ELF-1 (cell line): ENCODE measurements at places on chromosomes 11 and 22.

DNA sequence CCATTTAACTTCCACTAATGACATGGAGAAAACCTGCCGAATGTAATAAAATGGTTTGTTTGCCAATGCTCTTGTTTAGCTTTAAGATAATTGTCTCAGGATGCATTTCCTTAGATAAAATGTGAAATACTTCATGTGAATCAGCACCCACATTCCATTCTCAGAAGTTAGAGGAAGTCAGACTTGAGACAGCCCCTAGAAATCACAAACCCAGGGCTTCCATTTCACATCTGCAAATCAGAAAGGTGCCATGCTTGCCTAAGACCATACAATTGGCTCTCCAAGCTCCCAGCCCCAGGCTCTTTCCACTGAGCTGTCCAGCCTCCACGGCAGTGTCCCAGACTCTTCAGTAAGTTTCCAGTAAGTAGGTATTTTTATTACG lies 35.6 kb upstream of the ADORA2A start:
- DNase-seq, result no peak

- no peak for DNase-seq
These were observed 43.9 kb upstream of the PPARA start for GRCh38 chr22:46106279-46107022.

DNA sequence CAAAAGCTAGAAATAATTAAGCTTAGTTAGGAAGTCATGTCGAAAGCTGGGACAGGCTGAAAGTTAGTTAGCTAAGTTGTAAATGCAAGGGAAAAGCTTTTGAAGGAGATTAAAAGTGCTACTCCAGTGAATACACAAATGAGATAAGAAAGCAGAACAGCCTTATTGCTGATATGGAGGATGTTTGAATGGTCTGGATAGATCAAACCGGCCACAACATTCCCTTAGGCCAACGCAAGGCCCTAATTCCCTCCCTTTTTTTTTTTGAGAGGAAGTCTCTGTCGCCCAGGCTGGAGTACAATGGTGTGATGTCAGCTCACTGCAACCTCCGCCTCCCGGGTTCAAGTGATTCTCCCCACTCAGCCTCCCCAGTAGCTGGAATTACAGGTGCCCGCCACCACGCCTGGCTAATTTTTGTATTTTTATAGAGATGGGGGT lies 23.3 kb upstream of the WEE1 start:
- DNase-seq, result peak; percentile 63

DNA sequence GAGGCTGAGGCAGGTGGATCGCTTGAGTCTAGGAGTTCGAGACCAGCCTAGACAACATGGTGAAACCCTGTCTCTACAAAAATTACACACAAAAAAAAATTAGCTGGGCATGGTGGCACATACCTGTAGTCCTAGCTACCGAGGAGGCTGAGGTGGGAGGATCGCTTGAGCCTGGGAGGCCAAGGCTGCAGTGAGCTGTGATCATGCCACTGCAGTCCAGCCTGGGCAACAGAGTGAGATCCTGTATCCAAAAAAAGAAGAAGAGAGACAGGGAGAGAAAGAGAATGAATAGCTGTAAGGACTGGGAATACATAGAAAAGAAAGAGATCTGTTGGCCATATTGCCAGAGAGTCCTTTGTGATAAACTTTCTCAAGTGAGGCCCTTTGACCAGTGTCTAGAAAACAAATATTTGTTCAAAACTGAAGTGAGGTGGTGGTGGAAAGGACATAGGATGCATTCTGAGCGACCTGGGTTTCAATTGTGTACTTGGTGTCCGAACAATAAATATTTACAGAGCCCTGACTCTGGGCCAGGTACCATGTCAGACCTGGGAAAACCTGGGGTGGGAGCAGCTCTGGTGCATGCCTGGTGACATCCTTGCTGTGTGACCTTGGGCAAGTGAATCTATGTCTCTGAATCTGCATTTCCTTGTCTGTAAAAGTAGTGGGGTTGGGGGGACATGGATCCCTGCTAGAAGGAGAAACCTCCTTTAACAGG lies 89.6 kb upstream of the CRYBB3 start:
- no peak for DNase-seq

DNA sequence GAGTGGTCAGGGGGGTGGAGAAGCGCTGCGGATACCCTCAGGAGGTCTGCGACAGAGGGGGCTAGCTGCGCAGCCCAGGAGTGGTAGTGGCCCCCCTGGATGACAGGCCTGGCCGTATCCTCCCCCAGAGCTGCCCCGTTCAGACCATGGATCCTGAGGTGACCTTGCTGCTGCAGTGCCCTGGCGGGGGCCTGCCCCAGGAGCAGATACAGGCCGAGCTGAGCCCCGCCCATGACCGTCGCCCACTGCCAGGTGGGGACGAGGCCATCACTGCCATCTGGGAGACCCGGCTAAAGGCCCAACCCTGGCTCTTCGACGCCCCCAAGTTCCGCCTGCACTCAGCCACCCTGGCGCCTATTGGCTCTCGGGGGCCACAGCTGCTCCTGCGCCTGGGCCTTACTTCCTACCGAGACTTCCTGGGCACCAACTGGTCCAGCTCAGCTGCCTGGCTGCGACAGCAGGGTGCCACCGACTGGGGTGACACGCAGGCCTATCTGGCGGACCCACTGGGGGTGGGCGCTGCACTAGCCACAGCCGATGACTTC lies 505 bp downstream of the NUDT22 start:
- DNase-seq, result no peak

DNA sequence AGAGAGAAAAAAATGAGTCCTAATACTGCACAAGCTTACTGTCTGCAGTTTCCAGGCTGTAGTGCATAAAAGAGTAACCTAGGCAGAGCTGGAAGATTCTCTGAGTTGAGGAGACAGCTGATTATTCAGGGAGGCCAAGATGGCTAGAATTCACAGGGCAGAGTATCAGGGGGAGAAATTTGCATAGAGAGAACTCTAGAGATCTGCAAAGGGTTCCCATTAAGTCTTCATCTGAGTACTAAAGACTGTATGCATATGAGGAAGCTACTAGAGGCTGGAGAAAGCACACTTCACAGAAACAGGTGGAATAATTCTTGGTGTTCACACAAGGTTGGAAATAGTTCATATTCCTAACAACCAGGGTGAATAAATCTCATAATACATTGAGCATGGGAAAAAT lies 66.6 kb upstream of the RRAS2 start:
- no peak for DNase-seq

DNA sequence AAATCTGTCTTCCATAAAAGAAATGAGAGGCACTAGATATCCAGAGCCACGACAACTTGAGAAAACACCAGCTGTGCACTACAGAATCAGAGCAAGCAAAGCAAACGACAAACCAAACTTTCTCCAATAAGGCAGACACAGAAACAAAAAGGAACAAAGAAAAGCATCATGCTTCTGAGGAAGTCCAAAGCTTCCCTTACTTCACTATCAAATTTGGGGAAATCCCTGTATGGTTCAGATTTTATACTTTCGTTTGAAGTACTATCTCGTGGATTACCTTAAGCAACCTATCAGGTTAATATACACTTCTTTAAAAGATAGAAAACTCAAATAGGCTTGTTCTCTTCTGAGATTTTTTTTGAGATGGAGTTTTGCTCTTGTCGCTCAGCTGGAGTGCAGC lies 27.7 kb downstream of the ALG9 start:
- DNase-seq, result no peak

GRCh38 chr11:3227568-3228444 lies 4.4 kb downstream of the MRGPRE start:
- no peak for DNase-seq

DNA sequence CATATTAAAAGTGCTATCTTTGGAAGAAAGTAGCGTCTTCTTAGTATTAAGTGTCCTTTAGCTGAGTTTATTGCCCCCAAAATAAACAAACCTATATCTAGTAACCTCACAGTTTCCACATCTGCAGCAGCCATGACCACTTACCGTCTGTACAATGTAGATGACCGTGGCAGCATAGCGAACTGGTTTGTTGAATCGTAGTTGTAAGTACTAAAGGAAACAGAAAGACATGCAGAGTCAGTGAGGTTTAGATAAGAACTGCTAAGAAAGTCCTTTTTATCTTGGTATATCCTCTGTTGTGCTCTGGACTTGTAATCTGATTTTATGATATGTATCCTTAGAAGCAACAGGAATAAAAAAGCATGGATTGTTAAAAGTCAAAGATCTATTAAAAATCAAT lies 9.4 kb downstream of the SLC5A12 start:
- DNase-seq, result no peak

GRCh38 chr11:122847466-122847865 lies 9.2 kb downstream of the CRTAM start:
- no peak for DNase-seq

- no peak for DNase-seq
These were observed 64.4 kb downstream of the MYH9 start for GRCh38 chr22:36323182-36323854.

- DNase-seq, result no peak
These were observed 5.3 kb downstream of the UBQLN3 start for GRCh38 chr11:5504403-5504921.

GRCh38 chr11:64831411-64831891 lies 13.0 kb downstream of the CDC42BPG start:
- no peak for DNase-seq

GRCh38 chr22:31092161-31092560 lies 11.0 kb downstream of the SMTN start:
- no peak for DNase-seq

DNA sequence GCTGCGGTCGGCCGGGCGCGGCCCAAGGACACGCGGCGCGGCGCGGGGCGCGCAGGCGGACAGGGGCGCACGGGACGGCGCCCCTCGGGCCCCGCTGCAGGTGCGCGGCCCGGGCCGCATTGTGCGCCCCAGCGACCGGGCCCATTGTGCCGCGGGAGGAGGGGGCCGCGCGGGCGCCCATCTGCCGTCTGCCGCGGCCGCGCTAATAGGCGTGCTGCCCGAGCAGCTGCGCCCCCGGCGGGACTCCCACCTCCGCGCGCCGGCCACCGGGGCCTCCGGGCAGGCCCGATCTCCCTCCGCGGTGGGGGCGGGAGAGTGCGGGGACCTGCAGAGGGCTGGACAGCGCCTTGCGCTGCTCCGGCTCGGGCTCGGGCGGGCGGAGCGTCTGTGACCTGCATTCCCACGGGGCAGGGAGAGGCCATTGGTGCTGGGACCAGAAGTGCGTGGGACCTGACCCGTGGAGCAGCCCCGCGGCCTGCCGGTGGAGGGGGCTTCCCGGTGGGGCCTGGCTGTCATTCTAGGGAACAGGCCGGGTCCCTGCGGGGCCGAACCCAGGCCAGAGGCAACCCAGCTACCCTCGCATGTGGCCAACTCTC lies 933 bp downstream of the BRSK2 start:
- DNase-seq, result peak; percentile 47

DNA sequence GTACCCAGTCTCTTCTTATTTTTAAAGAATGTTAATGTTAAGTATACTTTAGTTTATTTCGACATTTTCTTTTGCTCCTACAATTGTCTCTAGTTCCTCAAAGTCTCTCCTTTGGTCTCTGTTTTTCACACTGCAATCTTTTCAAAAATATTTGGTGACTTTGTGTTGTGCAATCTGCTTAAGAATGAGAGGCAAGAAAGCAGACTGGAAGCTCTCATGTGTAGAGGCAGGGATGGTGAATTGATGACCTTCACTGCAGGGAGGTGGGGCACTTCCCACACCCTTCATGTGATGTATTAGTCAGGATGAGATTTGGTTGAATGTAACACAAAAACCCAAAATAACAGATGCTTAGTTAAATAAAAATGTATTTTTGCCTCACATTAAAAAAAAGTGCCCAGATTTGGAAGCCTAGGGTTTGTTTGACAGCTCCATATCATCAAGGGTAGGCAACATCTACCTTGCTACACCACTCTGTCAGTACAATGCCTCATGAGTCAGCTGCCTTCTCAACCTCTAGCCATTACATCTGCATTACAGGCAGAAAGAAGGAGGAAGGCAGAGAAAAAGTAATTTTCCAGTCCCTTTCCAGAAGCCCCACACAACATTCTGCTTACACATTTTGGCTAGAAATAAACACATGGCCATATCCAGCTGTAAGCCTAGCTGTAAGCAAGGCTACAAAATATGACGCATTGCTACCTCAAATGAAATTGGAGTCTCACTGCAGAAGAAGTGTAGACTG lies 3.8 kb upstream of the MMP27 start:
- no peak for DNase-seq

DNA sequence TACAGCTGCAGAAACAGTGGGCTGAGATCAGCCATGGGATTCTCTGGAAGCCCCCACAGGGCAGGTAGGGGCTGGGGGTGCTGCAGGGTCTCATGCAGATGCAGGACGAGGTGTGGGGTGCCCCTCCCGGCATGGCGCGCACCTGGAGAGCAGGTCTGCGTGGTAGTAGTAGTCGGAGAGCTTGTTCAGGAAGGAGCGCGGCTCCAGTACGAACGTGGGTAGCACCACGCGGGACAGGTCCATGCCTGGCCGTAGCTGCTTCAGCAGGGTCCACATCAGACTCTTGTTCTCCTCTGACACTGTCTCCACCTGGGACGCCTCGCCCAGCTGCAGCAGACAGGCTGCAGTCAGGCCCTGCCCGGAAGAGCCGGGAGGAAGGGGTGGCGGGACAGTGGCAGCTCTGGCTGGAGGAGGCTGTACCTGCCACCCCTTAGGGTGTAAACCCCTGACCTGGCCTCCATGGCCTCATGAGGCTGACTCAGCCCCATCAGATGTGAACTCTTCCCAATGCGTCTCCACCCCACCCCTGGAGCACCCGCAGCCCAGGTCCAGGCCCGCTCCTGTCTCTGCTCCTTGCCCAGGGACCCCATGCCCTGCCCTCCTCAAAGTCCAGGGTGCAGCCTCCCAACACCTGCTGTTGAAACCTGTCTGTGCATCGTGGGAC lies 47.0 kb upstream of the CARS1 start:
- no peak for DNase-seq
